ENCODE measurements at places on chromosomes 3 and 15.

DNA sequence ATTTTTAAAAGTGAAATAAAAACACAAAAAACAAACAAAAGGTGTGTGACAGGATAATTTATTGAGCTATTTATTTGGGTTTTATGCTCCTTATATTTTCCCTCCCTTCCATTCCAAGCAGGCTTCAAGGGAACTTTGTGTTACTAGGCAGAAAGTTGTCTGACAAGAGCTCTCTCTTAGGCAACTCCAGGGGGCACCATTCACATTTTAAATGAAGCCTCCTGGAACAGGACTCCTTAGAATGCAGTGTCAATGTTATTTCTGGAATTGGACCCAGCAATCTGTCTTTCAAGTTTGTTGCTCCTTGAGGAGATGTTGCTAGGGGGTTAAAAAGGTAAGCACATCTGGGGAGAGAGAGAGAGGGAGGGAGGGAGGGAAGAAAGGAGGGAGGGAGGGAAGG lies 5.4 kb upstream of the RFX7 start:
- DNase-seq, result peak; percentile 56

- DNase-seq, result peak; percentile 41
These were observed 30.2 kb downstream of the LYSMD4 start for GRCh38 chr15:99702895-99703602.

GRCh38 chr3:12287727-12288181 lies 1.1 kb upstream of the PPARG start:
- DNase-seq, result no peak

DNA sequence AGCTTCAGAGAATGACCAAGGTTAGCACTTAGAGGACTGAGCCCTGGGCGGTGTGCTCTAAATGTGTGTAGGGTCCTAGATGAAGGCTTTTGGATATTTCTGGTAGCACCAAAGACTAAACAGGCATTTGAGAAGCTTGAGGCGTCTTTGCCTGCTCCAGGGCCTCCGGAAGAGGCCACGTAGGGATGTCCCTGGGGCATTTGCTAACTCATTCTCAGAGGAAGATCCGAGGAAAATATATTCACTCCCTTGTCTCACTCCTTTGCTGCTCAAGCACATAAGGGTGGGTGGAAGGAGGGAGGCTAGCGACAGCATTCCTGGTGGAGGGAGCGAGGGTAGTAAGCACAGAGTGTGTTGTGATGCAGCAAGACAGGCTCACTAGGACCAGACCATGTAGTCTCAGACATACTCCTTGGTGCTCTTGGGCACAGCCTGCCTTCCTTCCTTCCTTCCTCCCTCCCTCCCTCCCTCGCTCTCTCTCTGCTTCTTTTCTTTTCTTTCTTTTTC lies 38.5 kb upstream of the XCR1 start:
- DNase-seq, result no peak

GRCh38 chr15:85708402-85708941 lies 86.3 kb downstream of the KLHL25 start:
- DNase-seq, result no peak

DNA sequence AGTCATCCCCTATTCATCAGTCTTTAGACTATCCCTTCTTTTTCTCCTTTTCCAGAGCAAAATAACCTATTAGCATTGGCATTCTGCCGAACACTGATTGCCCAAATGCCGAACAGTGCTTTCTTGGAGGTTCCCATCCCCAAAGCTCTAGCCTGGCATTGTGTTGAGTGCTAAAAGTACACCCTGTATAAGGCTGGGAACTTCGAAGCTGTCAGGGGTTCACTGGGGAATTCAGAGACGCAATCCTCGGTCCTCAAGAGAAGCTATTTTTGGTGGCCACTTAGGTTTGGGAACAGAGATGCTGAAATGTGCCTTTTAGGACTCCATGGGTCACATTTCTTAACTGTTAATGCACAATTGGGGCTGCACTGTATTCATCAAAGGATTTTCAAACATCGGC lies 8.4 kb downstream of the FRMD5 start:
- no peak for DNase-seq

GRCh38 chr3:195751560-195751959 lies 30.8 kb downstream of the MUC20 start:
- DNase-seq, result no peak

DNA sequence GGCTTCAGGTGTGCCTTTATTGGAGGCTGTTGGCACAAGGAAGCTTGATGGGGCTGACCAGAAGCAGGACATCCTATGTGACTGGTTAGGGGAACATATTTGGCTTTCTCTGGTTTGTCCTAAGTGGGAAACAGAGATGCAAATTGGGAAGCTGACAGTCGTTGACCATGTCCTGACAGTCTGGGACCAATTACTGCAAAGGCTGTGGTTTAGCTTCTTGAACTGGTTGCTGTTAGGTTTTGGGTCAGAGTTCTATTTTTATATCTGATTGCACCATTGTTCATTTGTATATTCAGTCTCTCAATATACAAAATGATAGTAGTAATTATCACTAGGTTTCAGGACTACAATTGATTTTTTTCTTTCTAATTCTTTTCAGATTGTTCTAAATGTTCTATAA lies 36.8 kb downstream of the SNTN start:
- DNase-seq, result no peak

GRCh38 chr3:107959550-107960154 lies 131.2 kb downstream of the CD47 start:
- DNase-seq, result peak; percentile 63

DNA sequence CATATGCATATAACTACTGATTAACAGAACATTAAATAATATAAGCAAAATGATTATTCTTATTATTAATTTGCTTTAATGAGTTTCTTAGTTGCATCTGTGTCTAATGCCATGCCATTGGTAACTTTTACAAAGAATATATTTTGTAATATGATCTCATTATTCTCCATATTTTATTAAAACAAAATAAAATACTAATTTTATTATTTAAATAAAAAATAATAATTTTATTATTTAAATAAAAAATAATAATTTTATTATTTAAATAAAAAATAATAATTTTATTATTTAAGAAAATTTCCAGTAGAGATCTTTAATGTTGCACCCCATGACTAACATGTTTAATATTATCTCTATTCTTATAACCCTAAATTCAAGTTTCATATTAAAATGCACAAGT lies 771.1 kb downstream of the NR2F2 start:
- no peak for DNase-seq

GRCh38 chr3:183255348-183255730 lies 2.3 kb downstream of the B3GNT5 start:
- peak; percentile 73 for DNase-seq

DNA sequence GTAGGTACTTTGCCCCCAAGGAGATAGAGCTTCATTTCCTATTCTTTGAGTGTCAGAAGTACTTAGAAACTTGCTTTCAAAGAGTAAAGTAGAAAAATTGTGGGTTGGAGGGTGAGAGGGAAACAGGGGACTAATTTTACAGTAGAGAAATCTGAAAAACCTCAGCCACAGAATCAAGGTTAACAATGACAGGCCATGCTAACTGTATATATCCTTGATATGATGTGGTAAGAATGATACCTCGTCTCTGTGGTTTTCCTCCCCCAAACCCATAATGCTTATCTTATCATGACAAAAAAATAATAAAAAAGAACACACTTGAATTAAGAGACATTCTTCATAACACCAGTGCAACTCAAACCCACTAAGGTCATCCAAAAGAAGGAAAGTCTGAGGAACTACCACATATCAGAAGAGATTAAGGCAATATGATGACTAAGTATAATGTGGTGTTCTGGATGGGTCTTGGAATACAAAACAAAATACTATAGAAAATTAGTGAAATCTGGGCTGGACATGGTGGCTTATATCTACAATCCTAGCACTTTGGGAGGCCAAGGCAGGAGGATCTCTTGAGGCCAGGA lies 360.4 kb downstream of the ULK4 start:
- no peak for DNase-seq

DNA sequence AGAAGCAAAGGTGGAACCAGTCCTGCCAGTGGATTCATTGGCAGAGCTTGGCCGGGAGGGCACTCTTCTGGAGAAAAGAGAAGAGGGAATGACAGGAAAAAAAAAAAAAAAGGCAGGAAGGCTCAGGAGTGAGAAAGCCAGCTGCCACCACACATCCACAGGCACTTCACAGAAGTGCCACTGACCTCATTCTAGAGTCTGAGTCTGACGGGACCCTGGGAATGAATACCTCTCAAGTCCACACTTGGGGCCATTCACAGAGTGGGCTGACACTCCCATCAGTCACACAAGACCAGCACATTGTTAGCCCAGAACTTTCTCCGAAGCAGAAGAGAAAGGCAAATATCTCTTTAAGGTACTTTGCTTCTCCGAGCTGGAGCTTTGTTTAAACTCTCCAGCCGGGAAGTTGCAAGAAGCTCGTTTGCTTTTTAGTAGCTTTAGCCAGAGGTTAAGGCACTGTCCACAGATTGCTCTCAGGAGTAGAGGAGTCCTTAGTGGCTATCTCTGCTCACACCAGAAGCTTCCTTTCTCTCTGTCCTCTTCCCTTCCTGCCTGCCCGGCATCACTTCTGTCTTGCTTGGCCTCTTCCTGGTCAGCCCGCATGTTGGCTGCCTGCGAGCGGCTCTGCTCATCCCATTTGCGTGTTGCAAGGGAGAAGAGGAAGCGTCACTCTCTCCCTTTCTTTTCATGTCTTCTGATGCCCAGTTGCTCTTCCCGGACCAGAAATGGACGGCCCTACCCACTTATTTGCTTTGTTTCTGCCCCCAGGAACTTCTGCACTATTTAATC lies 53.8 kb downstream of the CMTM6 start:
- no peak for DNase-seq

DNA sequence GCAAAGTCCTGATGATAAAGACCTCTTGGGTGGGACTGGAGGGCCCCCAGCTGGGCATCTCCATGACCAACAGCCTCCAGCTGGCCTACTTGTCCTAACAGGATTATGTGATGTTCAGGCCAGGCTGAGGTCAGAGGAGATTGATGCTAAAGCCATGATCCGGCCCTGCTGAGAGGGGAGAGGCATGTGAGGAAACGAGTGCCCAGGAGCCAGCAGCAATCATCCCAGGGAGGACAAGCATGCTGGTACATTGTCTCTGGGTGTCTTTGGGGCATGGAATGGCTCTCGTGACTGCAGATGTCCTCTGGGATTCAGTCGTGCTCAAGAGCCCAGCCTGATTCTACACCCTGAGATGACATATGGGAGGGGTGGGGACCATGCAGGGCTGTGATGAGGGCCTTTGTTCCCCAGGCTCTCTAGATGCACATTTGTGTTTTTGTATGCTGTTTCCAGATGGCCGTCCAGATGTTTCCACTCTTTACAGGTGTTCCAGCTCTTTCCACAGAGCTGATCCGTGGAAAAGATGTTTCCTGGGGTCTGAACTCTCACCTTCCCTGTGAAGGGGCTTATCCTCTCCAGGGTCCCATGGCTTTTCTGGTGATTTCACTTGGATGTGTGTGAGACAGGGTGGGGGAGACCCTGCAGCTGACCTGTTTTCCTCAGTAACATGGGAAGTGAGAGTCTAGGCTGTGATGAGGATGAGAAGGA lies 20.2 kb downstream of the SLC24A1 start:
- DNase-seq, result no peak

DNA sequence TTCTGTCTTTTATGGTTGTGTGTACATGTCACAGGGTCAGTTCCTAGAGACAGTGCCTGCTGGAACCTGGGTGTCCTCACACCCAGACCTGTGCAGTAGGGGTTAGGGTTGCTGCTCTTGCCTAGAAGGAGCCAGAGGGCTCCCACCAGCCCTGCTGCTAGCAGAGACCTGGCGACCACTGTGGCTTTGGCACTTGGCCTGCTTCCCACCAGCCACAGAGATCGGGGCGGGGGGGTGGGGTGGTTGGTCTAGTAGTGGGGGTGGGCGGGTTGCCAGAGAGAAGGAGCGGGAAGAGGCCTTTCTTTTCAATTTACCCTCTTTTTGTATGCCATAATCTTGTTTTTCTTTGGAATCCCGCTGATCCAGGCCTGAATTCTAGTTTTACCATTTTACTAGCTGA lies 29.4 kb downstream of the EEFSEC start:
- DNase-seq, result no peak

- DNase-seq, result peak; percentile 5
These were observed 47.2 kb upstream of the CNTN3 start for GRCh38 chr3:74661672-74662071.

GRCh38 chr15:65171428-65171827 lies 13.7 kb downstream of the CLPX start:
- DNase-seq, result peak; percentile 16

- DNase-seq, result no peak
These were observed 54.8 kb upstream of the DLG1 start for GRCh38 chr3:197353001-197353866.

DNA sequence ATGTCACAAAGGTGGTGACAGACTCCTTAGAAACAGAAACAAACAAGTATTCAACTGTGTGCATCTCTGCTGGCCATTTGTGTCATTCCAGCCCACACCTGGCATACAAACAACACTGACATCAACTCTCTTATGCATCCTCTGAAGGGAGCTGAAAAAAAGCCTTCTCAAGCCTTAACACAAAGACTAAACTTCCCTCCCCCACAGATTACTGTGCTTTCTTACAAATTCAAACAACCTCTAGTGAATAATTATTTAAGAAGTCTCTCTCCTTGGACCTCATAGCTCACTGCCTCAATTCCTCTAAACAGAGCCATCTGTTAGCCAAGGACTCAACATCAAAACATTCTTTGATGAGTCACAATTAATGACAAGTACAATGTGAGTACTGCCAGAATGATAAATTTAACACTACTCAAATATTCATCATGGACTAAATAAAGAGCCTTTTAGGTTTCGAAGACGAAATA lies 132.1 kb downstream of the WDR76 start:
- peak; percentile 70 for DNase-seq

DNA sequence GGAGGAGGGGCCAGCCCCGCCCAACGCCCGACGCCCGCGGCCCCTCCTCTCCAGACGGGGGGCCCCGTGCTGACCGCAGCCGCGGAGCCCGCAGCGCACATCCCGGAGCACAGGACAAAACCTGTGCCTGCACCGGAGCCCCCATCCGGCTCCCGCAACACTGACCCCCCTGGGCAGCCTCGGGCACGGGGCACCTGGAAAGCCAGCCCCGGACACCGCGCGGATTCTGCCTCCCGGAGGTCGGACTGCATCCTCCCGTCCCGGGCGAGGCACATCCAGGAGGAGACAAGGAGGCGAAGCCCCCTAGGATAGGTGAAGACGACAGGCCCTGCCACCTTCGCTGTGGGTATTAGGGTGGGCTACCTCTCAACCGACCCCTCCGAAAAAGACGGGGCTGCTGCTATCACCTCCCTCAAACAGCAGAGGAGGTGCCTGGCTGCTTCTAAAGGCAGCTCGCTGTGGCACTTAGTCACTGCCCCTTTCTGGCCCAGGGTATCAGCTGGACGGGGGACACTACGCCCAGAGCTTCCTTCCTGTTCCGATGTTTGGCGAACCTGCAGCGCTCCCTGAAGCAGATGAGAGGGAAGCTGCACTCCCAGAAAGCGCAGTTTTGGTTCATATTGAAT lies 10.6 kb downstream of the XXYLT1 start:
- DNase-seq, result no peak

Measured in bronchial epithelial cell (primary cell).